ENCODE measurements at places on chromosomes 5 and 9.

GRCh38 chr9:135985889-135986288 is 24.7 kb upstream of the UBAC1 start:
- no peak for DNase-seq

DNA sequence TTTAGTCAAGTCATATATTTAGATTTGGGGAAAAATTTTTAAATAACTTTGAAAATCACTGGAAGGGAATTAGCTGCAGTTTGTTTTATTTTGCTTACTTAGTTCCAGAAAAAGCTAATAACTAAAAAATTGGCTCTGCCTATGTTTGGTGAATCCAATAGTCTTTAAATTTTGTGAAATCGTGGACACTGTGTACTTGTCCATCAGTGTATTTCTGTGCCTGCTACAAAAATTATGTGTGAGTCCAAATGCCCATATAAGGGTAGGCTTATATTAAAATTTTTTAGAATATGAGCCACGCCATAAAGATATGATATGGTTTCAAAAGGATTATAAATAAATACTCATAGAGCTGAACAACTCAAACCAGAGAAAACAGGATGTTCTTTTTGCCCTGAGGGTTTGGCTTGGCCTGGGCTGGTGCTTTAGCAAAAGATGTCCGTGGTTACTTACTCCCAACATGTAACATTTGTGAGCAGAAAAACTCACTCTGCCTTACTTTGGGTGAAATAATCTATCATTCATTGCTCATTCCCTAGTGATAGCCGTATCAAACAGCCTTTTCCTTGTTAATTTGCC is 133.2 kb upstream of the PRLR start:
- no peak for DNase-seq

DNA sequence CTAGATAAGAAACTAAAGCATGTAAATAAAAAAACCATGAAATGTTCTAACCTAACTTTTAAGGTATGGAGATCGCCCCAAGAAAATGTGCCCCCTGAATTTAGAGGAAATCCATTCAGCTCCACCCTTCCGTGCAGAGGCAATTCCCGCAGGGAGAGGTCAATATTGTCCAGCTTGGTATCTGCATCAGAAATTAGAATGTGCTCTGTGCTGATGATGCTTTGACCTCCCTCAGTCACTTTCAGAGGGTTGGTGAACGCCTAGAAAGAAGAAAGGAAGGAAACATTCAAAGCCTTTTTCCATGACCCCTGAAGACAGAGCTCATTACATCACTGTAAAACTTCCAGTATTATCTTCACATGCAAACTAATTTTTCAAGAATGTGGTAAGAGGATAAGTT is 91.0 kb downstream of the FREM1 start:
- no peak for DNase-seq

GRCh38 chr9:104088416-104088815 is 5.7 kb upstream of the SMC2 start:
- no peak for DNase-seq

- no peak for DNase-seq
Observed at GRCh38 chr5:44546286-44546685, 157.1 kb upstream of the FGF10 start.

DNA sequence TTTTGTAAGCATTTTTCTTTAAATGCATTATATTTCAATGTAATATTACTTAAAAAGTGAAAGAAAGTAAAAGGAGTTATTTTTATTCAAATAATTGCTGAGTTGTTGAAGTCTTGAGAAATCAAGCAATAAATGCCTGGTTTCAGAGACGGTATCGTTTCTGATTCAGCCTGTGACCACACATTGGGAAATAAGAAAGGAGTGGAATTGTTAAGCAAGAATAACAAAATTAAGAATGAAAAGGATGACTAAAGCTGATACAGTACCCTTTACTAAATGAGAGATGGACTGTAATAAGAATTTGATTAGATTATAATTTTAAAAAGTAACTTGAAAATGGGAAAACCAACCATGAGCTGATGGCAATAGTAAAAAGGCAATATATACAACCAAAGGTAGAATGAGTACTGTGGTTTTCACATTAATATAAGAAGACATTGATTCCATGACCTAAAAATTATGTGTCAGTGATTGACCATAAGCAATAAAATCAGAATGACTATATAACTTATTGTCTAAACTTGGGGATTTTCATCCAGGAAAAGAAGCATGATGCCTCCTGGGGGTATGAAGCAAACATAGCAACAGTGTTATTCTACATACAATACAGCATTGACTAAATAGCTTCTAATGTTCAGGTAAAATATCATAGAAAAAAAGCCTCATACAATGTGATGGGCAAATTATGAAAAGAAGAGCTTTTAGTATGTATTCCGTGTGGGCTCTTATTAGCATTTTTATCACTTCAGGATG is 101.9 kb upstream of the PRDM9 start:
- DNase-seq = no peak

DNA sequence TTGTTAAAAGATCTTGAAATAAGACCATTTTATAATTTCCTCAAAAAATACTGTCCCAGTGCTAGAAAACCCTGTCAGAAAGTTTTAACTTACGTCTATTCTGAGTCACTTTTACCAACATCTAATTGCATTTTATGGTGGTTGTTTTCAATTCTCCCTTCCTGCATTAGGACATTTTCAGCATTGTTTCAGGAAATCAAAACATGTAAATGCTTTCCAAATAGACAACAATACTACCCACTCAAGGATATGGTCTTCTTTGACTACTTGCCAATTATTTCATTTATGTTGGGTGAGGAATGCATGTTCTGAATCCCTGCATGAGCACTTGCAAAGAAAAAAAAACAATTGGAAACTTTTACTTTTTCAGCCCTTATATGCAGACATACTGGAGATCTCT is 284.6 kb upstream of the PDE4D start:
- no peak for DNase-seq

DNA sequence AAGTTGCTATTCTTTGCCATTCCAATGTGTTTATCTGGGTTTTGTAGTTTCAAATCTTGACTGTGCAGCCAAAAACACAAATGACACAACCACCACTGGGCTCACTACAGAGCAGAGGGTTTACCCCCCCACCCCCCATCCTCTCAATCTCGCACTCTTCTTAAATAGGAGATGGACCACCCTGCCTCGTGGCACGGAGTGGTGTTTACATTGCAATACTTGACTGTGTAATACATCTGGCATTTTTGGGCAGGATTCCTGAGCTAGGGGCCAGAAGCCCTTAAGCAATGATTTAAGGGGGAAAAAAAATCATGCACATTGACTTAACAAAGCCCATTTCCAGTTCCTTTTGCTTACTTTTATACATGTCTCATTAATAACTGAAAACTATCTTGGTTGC is 19.0 kb downstream of the PTCH1 start:
- no peak for DNase-seq

GRCh38 chr9:133505186-133505830 is 19.5 kb downstream of the MYMK start:
- no peak for DNase-seq

DNA sequence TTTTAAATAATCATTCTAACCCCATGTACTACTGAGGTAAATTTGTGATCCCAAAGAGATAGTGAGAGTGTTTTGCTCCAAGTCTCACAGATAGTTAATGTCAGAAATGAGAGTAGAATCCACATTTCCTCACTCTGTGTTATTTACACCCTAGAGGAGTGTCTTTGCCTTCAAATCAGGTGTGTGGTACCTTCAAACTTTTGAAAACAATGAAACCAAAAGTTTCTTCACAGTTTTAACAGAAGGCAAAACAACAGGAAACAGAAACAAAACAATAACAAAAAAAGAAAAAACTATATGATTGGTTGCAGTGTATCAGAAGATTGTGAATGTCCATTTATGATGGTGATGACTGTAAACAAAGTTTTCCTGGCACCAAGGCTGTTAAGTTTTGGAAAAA is 85.9 kb downstream of the ERBIN start:
- no peak for DNase-seq

- DNase-seq = no peak
Observed at GRCh38 chr9:6584881-6585597, 60.5 kb downstream of the GLDC start.

- no peak for DNase-seq
Observed at GRCh38 chr9:84439250-84439649, 98.7 kb upstream of the SLC28A3 start.

- no peak for DNase-seq
Observed at GRCh38 chr5:56039985-56040384, 45.2 kb upstream of the IL6ST start.

DNA sequence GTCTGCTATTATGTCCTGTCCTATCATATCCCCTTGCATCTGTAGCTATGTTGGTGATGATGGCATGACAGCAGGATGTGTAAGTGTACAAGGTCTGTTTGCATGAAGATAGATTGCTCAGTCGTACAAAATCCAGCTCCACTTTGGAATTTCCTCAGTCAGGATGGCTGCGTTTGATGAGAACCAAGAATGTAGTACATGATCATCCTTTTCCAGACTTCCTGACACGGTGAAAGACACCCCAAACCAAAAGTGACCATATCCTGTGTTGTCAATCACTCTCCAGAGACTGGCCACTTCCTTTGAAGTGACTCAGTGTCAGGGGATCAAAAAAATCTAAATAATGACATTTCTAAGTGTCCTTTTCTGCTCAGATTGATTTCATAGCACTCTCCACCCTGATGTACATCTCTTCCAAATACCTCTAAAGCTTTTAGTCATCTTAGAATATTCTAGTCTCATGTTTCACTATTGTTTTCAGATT is 213.4 kb downstream of the PLK2 start:
- no peak for DNase-seq

DNA sequence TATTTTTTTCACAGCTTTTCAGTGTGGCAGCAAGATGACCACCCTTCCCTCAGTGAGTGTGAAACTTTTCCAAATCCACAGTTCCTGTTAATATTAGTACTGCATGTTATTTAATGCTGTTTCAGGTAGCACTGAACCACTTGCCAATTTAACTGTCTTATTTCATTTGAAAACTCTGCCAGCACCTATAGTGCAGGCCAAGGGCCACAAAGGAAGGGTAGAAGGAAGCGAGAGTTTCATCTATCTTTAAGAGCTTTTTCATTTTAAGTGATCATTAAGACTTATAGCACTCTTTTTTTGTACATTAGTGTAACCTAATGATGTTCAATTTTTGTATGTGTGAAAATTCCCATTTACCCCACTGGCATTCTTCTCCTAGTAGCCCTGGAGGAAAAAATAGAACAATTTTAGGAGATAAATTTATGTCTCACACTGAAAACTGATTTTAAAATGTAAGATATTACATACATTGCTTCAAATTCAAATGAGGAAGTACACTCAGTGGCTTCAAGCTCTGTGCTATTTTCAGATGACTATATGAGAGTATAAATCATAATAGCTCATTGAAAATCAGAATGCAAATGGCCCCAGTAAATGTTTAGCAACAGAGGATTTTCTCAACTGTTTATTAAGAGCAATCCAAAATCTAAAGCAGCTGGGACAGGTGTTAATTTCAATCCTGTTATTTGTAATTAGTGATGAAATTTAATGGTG is 820.5 kb downstream of the PTPRD start:
- no peak for DNase-seq

- no peak for DNase-seq
Observed at GRCh38 chr9:13171261-13171660, 108.2 kb downstream of the MPDZ start.

DNA sequence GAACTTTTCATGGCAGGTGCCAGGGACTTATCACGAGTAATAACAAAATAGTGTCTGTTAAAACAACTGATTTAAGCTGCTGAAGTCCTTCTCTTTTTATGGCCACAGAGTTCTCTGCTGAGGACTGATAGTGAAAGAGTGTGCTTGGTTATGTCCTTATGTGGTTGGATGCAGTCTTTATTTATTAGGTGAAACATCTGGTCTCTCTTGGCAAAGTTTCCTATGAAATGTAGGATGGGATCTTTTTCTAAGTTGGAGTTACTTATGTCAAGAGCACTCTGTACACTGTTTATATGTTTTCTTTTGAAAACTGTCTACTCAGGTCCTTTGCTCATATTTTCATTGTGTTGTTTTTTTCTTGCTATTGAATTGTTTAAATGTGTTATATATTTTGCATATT is 1816.1 kb upstream of the C9orf72 start:
- DNase-seq = no peak

GRCh38 chr5:139817362-139817761 is 21.8 kb downstream of the PSD2 start:
- no peak for DNase-seq

GRCh38 chr9:132793606-132794580 is 84.2 kb downstream of the AK8 start:
- no peak for DNase-seq

DNA sequence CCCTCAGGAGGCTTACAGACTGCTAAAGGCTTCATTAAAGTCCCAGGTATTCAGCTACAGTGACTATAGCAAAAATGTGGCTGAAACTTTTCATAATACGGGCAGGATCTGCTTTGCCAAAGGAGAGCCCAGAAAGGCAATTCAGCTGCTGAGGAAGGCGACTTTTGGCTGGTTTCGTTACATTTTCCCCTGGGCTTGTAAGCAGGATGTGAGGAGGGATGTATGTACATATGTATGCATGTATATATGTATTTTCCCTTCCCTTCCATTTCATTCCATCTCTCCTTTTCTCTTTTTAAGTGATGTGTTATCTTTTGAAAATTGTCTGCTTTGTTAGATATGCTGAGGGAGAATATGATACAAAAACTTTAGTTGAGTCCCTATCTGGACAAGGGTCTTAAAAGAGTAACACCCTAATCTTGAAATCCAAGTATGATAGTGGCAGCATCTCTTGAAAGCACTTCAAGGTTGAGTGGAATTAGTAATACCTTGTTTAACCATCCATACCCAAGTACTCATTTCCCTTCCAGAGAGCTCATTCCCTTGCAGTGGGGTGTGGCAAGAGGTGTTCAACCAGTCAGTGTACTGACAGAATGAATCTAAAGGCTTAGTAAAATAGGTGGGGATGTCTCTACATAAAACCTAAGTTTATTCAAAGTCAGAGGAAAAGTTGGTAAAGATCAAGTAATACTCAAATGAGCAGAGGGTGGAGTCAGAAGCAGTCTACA is 28.7 kb downstream of the RAD1 start:
- DNase-seq = no peak

GRCh38 chr9:5628183-5628529 is 751 bp upstream of the RIC1 start:
- DNase-seq = no peak

DNA sequence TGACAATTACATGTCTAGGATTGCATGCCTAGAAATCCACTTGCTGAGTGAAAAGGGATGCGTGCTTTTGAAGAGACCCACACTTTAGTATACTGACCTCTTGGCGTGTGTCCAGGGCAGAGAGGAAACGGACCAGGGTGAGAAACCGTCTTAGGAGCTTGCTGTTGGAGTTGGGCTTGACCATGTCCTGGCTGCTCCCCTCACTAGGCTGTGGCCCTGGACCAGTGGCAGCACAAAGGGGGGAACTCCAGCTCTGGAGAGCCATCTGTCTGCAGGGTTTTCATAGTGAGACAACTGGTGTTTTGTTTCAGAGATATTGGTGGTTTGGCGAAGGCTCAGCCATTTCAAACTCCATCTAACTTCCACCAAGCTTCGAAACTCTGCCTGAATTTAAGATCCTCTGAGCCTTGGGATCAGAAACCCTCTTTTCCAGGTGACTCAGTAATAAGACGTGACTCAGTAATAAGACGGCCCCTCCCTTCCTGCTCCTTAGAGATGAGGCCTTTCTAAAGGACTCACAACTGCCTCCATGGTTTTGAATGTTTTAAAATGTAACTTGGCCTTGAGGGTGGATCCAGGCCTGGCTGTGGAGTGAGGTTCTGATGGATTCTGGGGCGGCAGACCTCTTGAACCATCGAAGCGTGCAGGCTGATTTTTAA is 165.8 kb downstream of the MELK start:
- DNase-seq = no peak

GRCh38 chr9:38134611-38135237 is 65.7 kb upstream of the SHB start:
- DNase-seq = no peak

GRCh38 chr5:126516133-126516532 is 78.9 kb downstream of the ALDH7A1 start:
- no peak for DNase-seq

Data from stimulated activated CD4-positive, alpha-beta T cell treated with anti-CD3 and anti-CD28 coated beads, TNF-alpha, amount 100 ng/mL, for 1 hour (primary cell).